ENCODE measurements at places on chromosomes 3 and 15.

- DNase-seq: no peak
Observed at GRCh38 chr15:52093539-52094510, 18.8 kb downstream of the BCL2L10 start.

GRCh38 chr3:7695049-7695448 lies 806.6 kb upstream of the LMCD1 start:
- DNase-seq: no peak

DNA sequence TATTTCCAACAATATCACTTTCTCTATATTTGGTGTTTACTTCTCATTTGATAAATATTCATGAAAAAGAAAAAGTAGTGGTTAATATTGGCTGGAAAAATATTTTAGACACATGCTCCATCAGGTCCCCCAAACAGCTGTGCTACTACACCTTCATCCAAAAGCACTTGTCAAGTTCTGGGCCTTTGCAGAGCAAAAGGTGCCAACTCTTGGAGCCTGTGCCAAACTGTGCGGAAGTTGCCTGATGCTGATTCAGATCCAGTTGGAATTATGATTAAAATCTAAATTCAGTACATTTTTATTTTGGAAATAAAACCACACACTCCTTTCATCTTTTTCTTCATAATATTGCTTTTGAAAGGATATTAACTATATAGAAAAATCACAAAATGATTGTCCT lies 1497.4 kb upstream of the CADM2 start:
- no peak for DNase-seq

DNA sequence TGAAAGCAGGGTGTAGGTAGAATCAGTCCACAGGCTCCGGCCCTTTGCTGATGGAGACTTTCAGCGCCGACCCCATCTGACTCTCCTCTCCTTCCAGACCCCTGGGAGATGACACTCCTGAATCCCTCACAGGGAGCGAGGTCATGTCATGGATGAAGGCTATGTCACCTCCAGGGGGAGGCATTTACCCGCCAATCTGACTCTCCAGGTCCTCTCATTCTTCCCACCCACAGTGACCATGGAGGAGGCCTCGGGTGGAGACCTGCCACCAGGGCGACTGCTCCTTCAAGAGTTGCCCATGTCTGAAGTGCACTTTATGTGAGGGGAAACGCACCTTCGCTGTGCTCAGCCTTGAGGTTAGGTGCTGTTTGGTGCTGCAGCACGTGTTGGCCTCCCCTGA lies 112.7 kb downstream of the KLF13 start:
- DNase-seq: no peak

DNA sequence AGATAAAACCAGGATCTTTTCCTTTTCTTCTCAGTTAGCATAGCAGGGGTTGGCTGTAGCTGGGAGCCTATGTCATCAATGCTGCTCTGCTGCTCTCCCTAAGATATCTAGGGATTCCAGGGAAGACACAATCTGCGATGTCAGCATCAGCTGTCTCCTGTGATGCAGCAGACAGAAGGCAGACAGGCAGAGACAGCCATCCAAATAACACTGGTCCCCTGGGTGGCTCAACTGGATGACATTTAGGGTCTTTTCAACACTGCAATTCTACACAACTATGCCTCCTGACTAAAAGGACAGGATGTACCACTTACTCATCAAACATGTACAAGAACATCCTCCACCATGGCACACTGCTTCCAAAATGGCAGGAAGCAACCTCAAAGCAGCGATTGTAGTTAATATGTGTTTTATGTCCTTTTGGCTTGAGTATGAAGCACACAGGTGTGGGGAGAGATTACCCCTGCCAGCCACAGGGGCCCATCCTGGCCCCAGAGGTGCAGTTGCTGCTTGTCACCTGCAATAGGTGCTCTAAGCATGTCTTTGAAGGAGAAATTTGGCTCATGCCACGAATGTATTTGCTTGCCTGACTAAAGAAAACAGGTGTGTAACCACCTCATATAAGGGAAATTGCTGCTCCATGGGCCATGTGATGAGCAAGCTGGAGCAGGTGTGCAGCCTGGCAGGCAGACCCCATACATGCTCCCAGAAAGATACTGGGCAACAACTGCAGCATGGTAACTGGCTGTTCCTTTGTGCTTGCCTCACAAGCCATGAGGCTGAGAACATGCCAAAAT lies 357.8 kb downstream of the VPS13C start:
- DNase-seq: no peak

GRCh38 chr3:113421082-113421481 lies 20.2 kb downstream of the CFAP44 start:
- DNase-seq: no peak

- DNase-seq: no peak
Observed at GRCh38 chr15:93070551-93071296, 18.3 kb downstream of the RGMA start.

GRCh38 chr3:112973325-112974177 lies 1.4 kb downstream of the CD200R1 start:
- no peak for DNase-seq

DNA sequence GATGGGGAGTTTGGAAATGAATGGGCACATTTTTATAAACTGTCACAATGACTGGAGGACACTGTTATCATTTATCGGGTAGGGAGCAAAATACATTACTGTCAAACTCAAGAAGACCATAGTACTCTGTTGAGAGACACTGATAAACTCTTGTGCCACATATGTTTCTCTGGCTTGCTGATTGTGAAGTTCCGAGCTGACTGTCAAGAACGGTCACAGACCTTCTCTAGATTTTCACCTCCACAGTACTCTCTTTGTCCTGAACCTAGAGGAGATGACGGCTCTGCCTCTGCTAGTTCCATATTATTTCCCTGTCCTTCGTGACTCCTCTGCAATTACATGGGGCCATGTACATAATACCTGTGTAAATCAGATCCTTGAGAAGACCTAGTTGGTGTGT lies 451.9 kb downstream of the LPP start:
- no peak for DNase-seq

- DNase-seq: no peak
Observed at GRCh38 chr3:84439476-84439875, 519.3 kb upstream of the CADM2 start.

- no peak for DNase-seq
Observed at GRCh38 chr3:50357481-50357880, 1.8 kb downstream of the TMEM115 start.

GRCh38 chr3:37256447-37256846 lies 82.1 kb upstream of the LRRFIP2 start:
- no peak for DNase-seq

- DNase-seq: no peak
Observed at GRCh38 chr3:131397889-131398288, 16.3 kb downstream of the NUDT16 start.

DNA sequence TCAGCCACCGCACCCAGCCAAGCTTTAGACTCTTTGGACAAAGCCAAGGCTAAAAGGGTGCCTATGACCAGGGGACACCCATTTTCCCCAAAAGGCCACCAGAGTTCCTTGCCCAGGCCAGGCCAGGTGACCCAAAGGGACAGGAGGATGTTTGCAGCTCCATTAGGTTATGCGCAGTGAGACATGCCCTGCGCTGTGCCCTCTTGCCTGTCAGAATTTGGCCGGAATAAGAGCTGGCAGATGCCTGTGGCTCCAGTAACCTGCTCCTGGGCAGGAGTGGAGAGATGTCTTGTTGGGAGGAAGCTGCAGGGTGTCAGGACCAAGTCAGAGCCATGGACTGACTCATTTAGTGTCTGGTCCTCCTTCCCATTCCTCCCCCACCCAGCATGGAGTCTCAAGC lies 20.5 kb downstream of the DNASE1L3 start:
- DNase-seq: no peak

GRCh38 chr3:171672124-171672523 lies 138.2 kb downstream of the PLD1 start:
- no peak for DNase-seq

DNA sequence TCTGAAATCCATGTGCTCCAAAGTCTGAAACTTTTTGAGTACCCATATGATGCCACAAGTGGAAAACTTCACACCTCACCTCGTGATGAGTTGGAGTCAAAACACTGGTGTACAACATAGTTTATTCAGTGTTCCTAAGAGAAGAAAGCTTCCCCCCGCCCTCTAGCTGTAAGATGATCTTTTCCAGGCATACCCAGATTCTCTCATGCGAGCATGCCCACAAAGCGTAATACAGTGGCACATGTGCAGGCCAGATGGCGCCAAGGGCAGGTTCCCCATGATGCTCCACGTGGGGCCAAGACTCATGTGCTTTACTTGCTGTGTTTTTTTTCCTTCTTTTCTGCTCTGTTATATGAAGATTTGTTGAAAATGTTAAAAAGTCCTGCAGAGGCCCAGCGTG lies 104.9 kb upstream of the LRRFIP2 start:
- no peak for DNase-seq
